IPS DF 6.9 (cell line): ENCODE measurements at places on chromosomes 2 and 18.

DNA sequence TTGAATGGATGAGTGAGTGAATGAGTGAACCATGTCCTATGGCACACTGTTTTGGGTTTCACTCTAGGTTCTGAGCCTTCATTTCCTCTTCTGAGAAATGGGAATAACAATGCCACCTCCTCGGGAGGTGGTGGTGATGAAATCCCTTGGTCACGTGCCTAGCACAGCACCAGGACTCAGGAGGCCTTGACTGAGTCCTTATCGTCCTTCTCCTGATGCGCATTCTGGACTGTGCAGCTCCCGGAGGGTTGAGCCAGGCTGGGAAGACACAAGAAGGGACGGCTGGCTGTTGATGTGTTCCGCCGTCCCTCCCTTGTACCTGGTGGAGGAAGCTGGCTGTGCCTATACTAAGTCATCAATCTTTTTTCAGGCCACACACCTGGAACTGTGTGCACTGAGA, 437.3 kb downstream of the ZNF521 start:
- no peak for DNase-seq

GRCh38 chr2:98793897-98794830, 63.2 kb upstream of the MGAT4A start:
- DNase-seq = no peak

DNA sequence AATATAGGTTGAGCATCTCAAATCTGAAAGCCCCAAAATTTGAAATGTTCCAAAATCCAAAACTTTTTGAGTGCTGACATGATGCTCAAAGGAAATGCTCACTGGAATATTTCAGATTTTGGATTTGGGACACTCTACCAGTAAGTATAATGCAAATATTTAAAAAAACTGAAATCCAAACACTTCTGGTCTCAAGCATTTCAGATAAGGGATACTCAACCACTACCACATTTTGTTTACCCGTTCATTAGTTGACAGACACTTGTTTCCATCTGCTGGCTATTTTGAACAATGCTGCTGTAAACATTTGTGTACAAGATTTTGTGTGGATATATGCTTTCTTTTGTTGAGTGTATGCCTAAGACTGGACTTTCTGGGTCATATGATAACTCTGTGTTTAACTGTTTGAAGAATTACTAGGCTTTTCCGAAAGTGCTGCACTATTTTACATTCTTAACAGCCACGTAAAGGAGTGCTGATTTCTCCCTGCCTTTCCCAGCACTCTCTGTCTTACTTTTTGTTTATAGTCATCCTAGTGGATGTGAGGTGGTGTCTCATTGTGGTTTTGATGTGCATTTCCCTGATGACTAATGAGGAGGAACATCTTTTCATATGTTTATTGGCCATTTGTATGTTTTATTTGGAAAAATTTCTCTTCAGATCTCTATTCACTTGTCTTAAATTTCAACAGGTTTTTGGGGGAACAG, 19.5 kb upstream of the DCDC2C start:
- DNase-seq = no peak

- DNase-seq = no peak
Measured at GRCh38 chr2:2577407-2577831, 246.3 kb upstream of the MYT1L start.

- no peak for DNase-seq
Measured at GRCh38 chr18:22167471-22168241, 1.7 kb upstream of the GATA6 start.

- DNase-seq = no peak
Measured at GRCh38 chr2:53253244-53253643, 514.4 kb upstream of the CHAC2 start.
